ENCODE measurements at places on chromosomes 1 and 21.

DNA sequence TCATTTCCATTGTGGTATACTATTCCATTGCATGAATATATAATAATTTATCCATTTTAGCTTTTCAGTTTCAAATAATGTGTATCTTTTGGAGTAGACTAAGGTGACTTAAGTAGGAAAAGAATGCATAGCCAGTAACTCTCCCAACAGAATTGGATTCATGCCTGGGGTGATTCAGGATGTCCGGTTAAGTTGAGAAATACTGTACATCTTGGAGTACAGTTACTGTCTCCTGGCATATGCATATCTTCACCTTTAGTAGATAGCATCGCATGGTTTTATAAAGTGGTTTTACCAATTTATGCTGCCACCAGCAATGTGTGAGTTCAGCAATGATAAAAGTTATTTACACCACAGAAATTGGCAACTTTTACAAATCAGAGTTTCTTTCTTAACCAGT is 18.6 kb upstream of the SLC6A9 start:
- no peak for DNase-seq

DNA sequence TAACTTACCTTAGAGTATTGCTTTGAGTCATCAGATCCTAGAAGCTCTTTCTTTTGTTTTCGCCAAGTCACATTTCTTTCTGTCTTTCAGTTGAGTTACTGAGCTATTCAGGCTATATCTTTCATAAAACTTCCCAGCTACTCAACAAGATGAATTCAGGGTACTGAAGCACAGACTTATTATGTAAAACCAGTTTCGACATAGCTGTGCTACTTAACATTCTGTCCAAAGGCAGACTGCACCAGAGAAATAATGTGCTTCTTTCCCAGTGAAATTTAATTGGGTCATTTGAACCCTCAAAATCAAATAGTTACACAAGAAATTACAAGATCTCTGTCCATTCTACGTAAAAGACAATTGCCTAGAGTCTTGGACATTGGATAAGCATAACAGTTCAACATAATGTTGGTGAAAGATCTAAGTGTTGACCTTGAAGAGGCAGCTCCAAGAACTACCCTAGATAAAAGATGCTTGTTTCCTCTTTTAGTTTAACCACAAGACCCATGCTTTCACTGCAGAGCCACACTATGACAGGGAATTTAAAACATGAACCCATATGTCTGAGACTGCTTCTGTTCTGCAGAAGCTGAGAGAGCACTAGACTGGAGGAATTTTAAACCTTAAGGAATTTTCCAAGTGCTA is 163.2 kb downstream of the LRRC40 start:
- DNase-seq = no peak

DNA sequence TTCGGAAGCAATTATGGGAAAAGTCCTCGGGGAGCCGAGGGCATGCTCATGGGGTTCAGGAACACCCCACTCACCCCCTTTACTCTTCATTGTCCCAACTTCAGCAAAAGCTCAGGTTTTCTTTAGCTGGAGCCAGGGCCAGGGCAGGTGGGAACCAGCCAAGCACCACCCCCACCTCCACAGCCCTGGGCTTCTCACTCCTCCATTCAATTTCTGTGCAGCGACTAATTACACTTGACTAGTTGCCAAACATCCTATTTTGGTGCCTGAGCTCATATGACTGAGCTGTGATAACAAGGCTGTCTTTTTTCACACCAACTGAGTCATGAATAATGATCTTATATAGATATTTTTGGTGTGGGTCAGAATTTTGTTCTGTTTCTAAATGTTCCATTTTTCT is 257.2 kb upstream of the AJAP1 start:
- no peak for DNase-seq

DNA sequence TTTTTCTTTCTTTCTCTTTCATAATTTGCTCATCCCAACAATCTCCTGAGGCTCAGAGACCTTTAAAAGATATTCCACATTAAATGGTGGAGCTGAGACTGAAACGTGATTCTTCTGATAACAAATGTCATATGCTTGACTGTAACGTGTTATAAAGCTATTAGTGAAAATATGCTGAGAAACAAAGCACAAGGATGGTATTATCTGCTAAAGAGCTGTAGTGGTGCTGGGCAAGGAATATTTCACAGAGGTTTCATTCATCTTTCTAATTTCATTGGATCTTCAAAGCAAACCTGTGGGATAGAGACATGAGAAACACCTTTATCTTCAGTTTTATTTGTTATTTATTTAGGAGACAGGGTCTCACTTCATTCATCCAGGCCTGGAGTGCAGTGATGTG is 98.1 kb upstream of the WLS start:
- DNase-seq = no peak

- DNase-seq = no peak
These were observed 9.6 kb downstream of the TMEM9 start for GRCh38 chr1:201144701-201145100.

GRCh38 chr1:242219298-242219901 is 220.5 kb upstream of the MAP1LC3C start:
- no peak for DNase-seq

- no peak for DNase-seq
These were observed 977.9 kb downstream of the ADGRL2 start for GRCh38 chr1:82778612-82779011.

- no peak for DNase-seq
These were observed 11.0 kb upstream of the GPR88 start for GRCh38 chr1:100526894-100527293.

DNA sequence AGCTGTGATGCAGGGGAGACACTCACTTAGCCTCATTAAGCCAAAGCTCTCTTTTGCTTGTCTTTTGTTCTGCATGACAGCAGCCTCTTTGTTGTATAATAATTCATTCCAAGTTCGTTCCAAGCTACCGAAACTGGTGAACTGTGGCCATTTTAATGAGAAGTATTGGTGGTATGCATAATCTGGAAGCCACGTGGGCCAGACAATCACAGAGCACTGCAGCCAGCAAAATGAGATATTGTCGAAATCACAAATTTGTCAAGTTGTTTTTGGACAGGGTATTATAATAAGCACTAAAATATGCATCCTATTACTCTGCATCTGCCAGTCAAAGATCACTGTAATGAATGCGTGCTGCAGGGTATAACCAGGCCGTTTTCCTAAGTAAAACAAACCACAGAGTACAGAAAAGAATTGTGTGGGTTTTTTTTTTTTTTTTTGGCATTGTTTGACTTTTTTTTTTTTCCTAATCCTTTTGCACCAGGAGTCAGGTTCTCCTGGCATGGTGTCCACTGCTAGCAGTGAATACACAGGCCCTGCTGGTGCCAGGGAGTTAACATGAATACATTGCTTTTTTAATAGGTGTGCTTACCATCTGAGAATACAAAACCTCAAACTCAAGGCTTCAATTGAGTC is 423.9 kb downstream of the PTBP2 start:
- no peak for DNase-seq

DNA sequence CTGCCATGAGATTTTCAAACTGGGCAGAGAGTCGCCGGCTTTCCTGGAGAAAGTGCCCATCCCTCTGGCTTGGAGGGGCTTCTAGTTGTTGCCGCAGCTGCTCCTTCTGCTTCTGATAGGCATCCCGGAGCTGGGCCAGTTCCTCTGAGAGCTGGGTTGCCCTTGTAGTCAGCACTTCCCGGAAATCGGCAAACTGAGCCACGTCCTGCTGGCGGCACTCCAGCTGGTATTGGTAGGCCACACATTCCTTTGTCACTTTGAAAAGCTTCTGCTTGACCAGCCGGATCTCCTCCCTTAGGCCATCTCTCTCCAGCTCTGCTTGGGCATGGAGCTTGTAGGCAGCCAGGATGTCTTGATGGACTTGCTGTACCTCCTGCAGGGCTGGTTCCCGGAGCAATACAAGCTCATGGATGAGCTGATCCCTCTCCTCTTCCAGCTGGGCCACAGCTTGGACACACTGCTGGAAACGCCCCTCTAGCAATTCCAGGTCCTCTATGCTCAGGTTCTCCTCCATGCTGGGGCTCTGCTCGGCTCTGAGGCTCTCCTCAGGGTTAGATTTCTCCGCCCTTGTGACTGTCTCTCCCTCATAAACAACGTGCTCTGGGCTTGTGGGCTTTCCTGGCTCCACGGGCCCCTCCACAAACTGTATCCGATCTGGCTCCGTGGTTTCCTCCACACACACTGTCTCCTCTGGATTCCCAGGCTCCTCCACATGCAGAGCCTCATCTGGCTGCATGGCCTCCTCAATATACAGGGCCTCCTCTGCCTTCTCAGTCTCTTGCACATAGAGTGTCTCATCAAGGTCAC is 7.3 kb downstream of the SYNC start:
- no peak for DNase-seq

- no peak for DNase-seq
These were observed 4.5 kb upstream of the DDX59 start for GRCh38 chr1:200673952-200674823.

- no peak for DNase-seq
These were observed 350.8 kb upstream of the PTBP2 start for GRCh38 chr1:96370757-96371156.

DNA sequence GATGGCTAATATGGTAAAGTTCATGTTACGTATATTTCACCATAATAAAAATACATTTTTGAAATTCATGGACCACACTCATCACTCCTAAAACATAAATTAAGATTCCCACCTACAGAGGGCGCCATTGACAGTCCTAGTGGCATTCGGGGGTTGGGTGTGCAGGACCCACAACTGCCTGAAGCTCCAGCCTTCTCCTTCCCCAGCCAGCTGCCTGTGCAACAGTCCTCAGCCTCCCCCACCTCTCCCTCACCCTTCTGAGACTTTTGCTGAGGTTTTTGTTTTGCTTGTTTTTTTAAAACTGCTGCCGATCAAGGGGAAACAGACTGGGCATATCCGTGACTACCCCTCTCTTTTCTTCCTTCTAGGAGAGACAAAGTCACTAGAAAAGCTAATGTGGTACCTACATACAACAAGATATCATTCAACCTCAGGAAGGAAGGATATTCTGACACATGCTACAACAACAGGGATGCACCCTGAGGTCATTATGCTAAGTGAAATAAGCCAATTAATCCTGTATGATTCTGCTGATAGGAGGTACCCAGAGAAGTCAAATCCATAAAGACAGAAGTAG is 9.2 kb upstream of the EVA1C start:
- no peak for DNase-seq

- no peak for DNase-seq
These were observed 41.3 kb upstream of the ENAH start for GRCh38 chr1:225694151-225694603.

DNA sequence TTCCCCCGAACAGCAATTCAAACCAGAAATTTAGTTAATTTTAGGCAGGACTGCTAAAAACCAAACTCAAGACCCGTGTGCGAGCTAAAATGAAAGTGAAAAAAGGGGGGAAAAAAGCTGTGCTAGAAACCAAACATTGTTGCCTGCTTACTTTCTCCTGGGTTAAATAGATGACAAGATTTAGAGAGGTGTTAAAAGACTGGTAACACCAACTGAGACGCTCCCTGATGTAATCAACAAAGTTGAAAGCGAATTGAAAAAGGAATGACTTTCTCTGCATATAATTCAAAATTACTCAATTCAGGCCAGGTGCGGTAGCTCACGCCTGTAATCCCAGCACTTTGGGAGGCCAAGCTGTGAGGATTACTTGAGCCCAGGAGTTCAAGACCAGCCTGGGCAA is 6.8 kb downstream of the CDCA8 start:
- no peak for DNase-seq

- DNase-seq = no peak
These were observed 27.7 kb downstream of the IQGAP3 start for GRCh38 chr1:156544592-156545102.

DNA sequence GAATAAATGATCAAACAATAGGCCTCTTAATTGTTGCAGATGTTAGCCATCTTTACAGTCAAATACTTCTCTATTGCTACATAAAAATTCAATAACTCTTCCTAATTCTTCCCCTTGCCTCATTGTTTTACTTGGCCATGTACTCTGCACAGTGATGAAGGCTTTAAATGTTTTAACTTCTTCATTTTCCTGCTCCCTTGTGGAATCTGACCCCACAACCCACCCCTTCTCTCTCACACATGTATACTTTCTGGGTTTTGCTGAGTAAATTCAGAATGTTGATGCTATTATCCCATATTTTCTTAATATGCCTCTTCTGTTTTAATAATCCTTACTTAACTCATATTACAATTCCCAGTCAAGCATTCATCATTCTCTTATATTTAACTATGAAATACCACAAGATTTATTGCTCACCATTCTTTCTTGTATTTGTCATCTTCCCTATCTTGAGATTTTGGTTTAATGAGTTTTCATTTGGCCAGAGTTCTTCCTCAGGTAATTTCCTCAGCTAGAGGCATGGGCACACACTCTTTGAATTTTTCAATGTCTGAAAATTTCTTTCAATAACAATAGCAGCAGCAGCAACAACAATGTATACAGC is 327.8 kb upstream of the USP24 start:
- no peak for DNase-seq

GRCh38 chr1:188406636-188407035 is 1577.9 kb downstream of the PLA2G4A start:
- no peak for DNase-seq

DNA sequence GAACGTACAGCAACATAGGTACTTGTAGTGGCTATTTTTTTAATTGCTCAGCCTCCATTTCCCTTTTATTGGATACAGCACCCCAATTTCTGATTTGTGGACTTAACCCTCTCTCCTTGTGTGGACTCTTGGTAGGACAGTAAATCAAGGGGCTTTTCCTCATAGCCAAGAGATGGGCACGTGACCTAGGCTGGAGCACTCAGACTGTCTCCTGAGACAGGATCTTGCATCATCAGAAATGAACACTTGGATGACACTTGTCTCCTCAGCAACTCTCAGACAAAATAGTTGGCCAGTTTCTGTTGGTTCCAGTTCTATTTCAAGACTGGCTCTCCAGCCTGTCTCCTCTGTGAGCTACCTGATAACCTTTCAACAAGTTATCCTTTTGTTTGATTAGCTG is 112.9 kb upstream of the ZNF678 start:
- no peak for DNase-seq

DNA sequence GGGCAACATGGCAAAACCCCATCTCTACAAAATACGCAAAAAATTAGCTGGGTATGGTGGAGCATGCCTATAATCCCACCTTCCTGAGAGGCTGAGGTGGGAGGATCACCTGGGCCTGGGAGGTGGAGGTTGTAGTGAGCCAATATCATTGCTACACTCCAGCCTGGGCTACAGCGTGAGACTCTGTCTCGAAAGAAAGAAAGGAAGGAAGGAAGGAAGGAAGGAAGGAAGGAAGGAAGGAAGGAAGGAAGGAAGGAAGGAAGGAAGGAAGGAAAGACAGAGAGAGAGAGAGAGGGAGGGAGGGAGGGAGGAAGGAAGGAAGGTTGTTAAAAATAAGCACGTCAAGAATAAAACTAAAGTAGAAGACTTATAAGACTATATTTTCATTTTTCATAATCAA is 17.0 kb upstream of the ATP1A1 start:
- DNase-seq = no peak

GRCh38 chr1:54390655-54391054 is 15.5 kb downstream of the SSBP3 start:
- no peak for DNase-seq
